Mesothelial cell of epicardium (in vitro differentiated cells): ENCODE measurements at places on chromosomes 5 and 9.

GRCh38 chr5:112549127-112549526 lies 130.1 kb upstream of the EPB41L4A start:
- DNase-seq, result no peak

DNA sequence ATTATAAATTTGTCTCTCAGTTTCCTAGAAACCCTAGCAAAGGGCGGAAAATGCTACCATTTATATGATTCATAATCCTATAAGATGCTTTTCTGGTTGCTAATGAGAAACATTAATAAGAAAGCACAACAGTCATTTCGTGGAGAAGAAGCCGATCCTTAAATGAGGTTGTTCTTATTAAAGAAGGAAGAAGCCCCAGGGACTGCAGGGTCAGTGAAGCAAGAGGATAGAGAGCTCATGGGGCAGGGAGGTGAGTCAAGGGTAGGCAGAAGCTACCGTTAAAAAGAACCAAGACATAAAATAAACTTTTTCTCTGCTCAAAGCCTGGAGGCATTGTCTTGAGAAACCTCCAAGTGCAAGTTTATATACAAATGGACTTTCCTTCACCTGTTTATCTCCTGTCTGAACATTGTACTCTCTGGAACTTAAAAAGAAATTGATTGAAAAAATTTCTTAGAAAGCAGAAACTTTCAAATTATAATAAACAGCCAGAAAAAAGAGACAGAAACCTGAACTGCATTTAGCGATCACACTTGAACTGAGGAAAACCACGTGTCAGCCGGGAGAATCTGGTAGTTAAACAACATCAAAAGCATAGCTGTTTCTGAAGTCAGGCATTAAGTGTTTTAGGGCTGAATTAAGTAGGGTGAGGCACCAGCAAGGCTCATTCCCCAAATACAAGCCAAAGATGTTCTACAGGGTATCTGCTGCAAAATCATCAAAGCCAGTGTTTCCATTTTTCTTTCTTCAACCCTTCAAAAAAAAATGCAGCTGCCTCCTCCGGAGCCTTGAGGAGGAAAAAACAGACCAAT lies 21.9 kb downstream of the HTR4 start:
- DNase-seq, result no peak

DNA sequence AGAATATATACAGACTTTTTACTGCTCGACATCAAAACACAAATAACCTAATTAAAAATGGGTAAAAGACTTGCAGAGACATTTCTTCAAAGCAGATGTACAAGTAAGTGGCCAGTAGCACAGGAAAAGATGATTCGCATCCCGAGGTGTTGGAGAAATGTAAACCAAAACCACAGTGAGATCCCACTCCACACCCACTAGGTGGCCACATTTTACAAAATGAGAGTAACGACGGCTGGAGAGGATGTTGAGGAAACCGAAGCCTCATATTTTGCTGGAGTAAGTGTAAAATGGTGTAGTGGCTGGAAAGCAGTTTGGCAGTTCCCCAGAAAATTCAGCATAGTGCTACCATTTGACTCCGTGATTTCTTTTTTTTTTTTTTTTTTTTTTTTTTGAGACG lies 21.3 kb upstream of the GBGT1 start:
- DNase-seq, result no peak

GRCh38 chr5:109826426-109826825 lies 136.7 kb downstream of the MAN2A1 start:
- DNase-seq, result no peak

DNA sequence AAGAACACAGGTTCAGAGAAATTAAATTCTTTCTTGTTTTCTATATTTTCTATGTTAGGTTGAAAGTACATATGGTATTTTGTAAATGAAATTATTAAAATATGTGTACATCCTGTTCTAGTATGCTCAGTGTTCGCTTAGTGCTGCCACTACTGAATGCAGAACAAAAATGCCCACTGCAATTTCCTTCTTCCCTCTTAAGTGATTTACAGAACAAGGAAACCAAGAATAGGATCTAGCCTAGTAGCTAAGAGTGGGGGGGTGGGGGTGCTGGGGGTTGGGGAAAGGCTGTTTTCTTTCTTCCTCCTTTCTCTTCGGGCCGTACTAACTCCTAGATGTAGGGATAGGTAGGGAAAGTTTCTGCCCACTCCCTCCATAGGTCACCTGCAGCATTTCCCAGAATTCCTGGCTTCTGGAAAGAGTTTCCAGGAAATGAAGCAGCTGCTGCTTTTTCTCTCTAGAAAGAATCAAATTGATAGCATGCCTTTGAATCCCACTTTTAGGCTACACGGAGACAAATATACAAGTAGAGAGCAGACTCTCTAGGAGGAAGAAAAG lies 15.7 kb downstream of the SPATA9 start:
- DNase-seq, result no peak

DNA sequence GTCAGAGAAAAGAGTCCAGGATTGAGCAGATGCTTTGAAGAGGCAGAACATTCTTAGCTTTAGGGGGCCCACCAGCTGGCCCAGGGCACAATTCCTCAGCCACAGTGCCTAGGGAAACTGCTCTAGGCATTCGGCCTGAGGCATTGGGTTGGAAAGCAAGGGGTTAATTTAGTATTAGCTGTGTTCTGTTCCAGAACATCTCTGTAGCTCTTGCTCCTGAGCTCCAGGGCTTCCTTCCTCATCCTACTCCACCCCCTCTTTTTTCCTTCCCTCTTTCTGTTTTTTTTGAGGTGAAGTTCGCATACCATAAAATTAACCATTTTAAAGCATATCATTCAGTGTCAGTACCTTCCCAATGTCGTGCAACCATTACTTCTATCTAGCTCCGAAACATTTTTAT lies 74.5 kb upstream of the PANK3 start:
- no peak for DNase-seq

- DNase-seq, result no peak
Observed at GRCh38 chr5:123144096-123144495, 55.1 kb downstream of the PRDM6 start.

- no peak for DNase-seq
Observed at GRCh38 chr9:2676466-2676865, 40.8 kb upstream of the KCNV2 start.

- no peak for DNase-seq
Observed at GRCh38 chr5:6403416-6403815, 25.1 kb upstream of the MED10 start.

DNA sequence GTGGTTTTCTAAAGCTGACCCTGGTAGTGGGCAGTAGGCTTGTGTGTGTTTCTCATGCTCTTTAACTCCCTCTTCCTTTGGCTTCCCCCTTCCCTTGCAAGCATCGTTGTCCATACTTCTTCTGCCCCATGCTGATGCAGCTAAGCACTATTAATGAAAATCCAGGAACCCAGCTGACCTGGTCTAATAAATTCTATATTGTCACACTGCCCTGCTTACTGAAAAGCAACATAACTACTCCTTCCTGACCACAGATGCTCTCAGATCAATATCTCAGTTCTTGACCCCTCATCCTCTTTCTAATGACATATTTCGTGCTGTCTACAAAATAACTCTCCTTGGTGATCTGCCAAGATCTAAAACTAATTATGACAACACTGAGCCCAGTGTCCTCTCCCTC lies 405.5 kb downstream of the EFNA5 start:
- DNase-seq, result no peak

GRCh38 chr5:112711436-112711835 lies 26.2 kb upstream of the APC start:
- no peak for DNase-seq

DNA sequence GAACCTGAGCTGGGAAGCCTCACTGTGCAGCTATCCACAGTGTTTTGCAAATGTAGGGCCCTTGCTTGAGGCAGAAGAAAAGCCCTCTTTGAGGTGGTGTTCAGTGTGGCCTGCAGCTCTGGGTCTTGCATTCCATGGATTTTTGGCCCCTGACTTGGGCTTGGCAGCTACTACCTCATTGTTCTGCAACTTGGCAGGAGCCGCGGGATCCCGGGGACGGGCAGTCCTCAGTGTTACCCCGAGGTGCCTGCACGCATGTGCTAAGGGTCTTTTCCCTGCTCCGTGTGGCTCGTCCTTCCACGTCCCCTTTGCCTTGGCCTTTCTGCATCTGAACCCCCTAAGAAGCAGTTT lies 39.8 kb downstream of the NEK6 start:
- no peak for DNase-seq

DNA sequence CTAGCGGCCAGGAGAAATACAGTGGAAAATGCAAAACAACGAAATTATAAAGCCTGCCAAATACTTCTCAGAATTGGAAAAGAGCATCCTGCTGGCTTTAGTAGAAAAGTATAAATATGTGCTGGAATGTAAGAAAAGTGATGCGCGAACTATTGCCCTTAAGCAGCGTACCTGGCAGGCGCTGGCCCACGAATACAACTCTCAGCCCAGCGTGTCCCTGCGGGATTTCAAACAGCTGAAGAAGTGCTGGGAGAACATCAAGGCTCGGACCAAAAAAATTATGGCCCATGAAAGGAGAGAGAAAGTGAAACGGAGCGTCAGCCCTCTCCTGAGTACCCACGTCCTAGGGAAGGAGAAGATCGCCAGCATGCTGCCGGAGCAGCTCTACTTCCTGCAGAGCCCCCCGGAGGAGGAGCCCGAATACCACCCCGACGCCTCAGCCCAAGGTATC lies 15.0 kb downstream of the MSANTD3 start:
- no peak for DNase-seq

GRCh38 chr9:132181796-132182313 lies 20.0 kb downstream of the NTNG2 start:
- DNase-seq, result no peak

DNA sequence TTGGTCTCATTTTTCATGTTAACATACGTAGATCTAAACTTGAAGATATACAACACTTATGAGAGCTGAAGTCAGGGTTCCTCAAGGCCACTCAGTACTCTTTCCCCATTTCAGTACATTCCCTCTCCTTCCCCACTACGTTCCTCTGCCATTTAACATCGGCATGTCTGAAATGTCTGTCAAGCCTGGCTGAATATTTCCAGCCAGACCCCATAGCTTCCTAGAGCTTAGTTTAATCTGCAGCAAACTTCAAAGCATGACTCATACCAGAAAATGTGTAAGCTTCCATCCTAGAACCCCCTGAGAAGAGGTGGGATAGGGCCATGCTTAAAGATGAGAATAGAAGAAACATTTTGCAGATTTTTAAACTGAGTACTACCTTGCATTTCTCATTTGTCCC lies 6.2 kb downstream of the GZMA start:
- no peak for DNase-seq

DNA sequence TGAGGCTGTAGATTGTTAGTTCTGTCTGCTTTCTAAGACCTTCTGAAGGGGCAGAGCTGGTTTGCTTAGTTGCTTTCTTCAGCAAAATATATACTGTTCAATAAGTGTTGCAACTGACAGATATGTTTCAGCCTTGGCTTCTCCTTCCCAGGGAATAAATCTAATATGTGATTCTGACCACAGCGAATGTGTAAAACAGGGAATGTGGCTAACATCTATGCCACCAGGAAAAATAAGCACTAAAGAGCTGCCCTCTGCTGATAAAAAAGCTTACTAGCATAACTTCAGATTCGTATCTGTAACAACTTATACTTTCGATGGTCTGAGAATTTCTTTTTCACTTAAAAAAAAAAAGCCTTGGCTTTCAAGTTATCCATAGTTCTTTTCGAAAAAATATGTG lies 13.0 kb upstream of the OSMR start:
- no peak for DNase-seq

DNA sequence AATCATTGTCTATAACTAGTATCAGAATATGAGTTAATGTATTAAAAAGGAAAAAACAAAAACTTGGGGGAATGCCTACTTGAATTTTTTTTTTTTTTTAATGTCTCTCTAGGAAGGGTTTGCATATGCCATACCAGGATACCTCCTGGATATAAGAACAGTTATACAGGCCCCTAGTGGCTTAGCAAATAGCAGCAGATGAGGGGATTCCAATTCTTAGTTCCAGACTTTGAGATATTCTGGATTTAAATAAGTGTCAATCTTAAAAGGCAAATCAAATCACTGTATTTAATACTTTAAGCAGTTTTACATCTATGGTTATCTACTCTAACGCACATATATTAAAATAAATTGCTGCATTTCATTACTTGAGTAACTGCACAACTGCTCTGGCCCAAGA lies 1055.5 kb upstream of the DMAC1 start:
- DNase-seq, result no peak

DNA sequence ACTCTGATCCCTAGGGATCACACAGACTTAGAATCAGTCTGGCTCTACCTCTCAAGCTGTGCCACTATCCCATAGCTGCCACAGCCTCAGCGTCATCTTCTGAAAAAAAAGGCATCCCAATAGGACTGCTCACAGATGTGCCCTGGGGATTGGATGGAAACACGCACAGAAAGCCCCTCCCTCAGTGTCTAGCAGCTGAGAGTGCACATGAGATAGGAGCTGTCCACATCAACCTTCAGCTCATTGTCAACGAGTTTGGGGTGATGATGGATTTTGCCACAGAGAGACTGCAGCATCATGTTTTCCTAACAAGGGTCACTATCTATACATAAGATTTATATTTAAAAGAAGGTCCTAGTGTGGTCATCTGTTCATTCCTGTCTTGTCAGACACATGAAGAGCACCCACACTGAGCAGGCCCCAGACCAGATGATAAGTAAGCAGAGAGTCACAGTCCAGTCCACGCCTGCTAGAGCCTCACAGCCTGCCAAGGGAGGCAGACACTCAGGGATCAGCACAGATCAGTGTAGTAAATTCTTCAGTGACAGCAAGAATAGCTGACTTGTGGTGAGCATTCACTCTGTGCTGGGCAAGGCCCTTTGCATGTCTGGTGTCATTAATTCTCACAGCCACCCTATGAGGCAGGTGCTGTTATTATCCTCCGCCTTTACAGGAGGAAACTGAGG lies 25.8 kb downstream of the AFAP1L1 start:
- no peak for DNase-seq

DNA sequence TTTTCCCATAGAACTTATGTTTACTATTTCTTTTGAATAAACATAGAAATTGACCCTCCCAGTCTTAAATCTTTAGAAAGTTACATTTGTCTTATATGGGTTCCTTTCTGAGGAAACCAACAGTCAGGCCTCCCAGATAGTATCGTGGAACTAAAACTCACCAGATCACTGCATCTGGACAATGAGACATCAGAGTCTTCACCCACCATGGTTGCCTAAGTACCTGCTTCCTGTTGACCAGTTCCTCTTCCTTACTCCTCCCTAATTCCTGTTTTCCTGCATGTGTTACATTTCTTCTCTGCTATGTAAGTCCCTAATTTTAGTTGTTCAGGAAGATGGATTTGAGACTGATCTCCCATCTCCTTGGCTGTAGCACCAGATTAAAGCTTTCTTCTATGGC lies 462.2 kb downstream of the DIRAS2 start:
- DNase-seq, result no peak

- no peak for DNase-seq
Observed at GRCh38 chr5:87751824-87752223, 339.1 kb upstream of the CCNH start.

GRCh38 chr5:78791501-78792100 lies 143.0 kb upstream of the LHFPL2 start:
- no peak for DNase-seq

- DNase-seq, result no peak
Observed at GRCh38 chr5:66273121-66273520, 129.0 kb downstream of the SREK1 start.

DNA sequence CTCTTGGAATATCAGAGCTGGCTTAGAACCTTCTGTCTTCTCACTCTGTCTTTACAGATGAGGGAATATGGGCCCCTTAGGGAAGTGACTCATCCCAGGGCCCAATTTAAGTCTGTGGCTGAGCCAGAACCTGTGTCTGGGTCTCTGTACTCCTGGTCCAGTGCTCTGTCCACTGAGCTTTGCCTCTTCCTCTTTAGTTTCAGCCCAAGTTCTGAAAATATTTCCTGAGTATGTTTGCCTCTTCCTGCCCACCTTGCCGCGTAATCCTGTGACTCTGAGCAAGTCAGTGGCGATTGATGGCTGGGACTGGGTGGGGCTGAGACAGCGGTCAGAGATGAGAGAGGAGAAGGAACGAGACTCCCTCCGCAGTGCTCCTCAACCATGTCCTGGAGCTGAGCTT lies 7.8 kb downstream of the IER5L start:
- no peak for DNase-seq
